ENCODE measurements at places on chromosomes 11 and 22.

DNA sequence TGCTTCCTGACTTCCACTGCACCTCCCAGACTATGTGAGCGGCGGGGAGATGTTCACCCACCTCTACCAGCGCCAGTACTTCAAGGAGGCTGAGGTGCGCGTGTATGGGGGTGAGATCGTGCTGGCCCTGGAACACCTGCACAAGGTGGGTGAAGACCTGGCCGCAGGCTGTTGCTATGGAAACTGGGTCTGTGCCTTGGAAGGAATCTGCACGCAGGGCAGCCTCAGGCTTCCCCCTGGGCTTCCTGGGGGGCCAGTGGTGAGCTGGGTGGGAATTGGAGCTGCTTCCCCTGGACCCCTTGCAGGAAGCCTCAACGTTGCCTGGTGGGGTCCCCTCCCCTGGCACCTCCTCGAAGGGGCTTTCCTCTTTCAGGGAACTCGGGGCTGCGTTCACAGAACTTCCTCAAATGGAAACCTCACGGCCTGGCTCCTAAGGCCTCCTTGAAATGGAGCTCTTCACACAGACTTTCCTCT lies 1.5 kb downstream of the RPS6KA4 start:
- peak; percentile 48 for DNase-seq

DNA sequence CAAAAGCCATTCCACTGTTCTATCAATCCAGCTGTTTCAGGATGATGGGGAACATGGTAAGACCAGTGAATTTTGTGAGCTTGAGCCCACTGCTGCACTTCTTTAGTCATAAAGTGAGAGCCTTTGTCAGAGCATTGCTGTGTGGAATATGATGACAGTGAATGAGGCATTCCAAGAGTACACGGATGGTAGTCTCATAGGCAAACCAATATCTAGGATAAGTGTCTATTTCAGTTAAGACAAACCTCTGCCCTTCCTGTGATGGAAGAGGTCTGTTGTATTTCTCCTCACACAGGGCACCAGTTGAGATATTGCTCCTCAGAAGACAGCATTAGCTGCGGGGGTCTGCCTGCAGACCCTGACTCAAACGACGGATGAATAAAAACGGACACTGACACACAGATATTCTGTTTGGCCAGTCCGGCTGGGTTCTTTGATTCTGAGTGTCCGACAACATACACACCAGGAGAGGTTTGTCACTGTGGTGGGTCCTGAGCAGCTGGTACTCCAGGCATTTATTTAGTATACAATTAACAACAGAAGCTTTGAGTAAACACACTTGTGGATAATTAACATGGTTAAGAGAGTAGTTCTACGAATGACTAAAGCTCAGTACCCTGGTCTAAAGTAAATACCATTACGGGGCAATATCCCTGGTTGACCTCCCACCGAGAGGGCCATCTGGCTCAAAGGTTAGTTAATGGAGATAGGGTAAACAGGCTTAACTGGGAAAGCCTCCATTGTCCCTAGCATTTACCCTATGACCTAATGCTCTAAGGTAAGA lies 121.7 kb downstream of the ZNF280B start:
- DNase-seq: no peak

GRCh38 chr11:92794783-92795182 lies 174.7 kb upstream of the MTNR1B start:
- no peak for DNase-seq

DNA sequence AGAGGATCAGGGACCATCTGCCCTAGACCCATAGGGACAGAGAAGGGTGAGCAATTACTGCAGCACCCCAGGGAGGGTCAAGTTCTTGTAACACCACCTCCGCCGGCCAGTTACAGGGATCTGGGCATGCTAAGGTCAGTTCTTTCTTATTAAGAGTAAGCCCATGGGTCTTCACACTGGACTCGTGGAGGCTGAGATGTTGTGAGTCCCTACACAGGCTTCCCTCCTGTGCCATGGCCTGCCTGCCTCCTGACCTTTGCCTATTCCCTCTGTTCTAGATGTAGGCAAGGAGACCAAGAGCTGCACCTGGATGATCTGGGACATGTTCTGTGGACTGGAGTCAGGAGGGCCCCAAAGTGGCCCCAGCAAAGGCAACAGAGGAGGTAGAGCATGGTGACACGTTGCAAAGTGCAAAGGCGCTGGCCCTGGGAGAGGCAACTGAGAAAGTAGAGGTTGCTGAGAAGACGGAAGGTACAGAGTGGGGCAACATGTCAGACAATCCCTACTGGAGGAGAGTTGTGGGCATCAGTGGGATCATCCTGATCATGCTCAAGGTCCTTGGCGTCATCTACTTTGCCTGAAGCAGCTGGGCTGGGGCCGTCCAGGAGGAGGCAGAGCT lies 16.3 kb upstream of the GNAZ start:
- no peak for DNase-seq

- no peak for DNase-seq
These were observed 40.1 kb downstream of the BID start for GRCh38 chr22:17734187-17734586.

DNA sequence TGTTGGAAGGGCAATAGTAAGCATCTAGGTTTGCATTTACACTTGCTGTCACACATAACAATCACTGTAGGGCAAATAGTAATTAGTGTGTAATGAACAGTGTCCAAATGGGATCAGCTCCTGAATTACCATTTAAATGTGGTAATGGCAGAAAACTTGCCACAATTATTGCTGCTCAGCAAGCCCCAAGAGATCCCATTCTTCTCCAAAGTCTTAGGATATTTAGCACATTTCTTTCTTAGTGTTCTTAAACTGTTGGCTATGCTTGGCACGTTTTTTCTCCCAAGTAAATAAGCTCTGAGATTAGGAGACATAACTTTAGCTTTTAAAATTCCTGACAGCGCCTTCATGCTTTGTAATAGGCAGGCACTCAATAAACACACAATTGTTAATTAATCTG lies 1037.0 kb downstream of the DLG2 start:
- DNase-seq: no peak

GRCh38 chr11:65448074-65448417 lies 25.4 kb downstream of the NEAT1 start:
- no peak for DNase-seq

DNA sequence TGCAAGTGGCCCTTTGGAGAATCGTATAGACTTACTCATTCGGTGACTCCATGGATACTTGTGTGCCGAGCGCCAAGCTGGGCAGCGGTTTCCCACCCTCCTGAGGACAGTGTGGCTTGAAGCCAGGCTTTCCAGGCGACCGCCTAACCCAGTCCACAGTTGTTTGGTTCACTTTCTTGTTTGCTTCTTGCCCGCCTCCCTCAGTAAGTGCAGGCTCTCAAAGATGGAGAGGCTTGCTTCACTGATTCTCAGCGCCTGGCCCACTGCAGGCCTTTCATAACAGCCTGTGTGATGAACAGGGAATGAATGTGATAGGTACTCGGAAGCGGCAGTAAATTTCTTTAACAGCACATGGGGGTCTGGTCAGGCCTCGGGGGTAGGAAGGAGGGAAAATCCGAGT lies 11.2 kb upstream of the MDK start:
- DNase-seq: no peak

GRCh38 chr11:12016246-12016645 lies 7.8 kb upstream of the DKK3 start:
- no peak for DNase-seq

DNA sequence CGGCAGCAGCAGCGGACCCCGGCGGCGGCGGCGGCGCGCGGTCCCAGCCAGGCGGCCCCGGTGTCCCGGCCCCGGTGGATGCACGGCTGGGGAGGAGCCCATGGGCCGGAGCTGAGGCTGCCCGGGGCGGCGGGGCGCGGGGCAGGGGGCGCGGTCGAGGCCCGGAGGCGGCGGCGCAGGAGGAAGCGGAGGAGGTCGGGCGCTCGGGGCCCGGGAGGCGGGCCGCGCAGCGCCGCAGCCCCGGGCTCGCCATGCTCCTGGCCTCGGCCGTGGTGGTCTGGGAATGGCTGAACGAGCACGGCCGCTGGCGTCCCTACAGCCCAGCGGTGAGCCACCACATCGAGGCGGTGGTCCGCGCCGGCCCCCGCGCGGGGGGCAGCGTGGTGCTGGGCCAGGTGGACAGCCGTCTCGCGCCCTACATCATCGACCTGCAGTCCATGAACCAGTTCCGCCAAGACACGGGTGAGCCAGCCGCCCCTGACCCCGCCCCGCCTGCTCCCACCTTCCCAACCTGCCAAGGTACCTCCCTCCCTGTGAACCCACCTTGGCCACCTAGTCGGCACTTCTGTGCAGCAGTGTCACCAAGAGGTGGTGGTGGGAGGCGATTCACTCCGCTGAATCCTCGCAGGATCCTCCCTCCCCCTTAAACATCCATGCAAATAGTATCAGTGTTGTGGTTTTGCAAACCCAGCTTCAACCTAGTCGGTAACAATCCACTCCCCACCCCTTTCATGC lies 580 bp downstream of the DTX4 start:
- peak; percentile 56 for DNase-seq

DNA sequence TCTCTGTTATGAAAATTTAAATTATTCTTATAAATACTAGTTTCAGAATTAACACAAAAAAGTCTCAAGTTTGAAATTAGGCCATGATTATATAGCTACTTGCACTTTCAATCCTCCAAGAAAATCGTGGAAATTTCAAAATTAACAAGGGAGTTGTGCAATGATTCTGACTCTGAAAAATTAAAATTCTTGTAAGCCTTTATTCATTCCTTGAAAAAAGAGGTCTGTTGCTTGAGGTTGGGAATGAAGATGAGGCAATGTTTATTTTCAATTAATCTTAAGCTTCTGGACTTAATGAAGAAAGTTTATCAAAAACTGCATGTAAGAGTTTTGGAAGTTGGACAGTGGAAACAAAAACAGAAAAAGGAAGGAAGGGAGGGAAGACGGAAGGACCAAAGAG lies 128.2 kb upstream of the FIBIN start:
- DNase-seq: no peak

DNA sequence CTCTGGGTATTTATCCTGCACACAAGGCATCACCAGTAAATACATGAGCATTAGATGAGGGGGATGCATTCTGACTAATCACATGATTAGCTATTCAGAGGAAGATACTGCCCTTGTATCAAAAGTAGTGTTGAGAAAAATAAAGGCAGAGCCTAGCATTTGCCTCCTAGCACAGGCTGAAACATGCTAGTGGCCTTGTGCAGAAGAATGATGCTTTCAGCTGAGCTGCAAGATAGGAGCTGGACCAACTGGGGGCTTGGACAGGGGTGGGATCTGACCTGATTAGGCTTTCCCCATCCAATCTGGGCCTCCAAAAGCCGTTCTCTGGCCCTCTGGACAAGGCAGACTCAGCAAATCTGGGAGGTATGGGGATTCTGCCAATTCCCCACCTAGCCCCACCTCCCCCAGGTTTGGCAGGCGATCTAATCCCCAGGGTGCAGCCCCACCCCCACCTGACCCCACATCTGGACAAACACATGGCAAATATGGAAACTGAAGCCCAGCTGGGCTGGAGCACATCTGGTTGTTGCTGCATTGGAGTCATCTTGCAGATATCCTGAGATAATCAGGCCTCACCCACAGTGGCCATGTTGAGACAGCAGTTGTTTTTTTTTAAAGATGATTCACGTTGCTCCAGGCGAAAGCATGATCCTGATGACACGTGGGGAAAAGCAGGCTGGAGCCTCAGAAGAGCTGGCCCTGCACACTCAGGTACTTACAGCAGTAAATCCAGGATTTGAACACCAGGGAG lies 4.4 kb upstream of the MISFA start:
- no peak for DNase-seq

GRCh38 chr22:38424525-38425080 lies 30.4 kb downstream of the KCNJ4 start:
- no peak for DNase-seq

- no peak for DNase-seq
These were observed 16.1 kb downstream of the MFNG start for GRCh38 chr22:37470087-37470445.

- no peak for DNase-seq
These were observed 29.9 kb upstream of the CSNK2A3 start for GRCh38 chr11:11382858-11383532.

DNA sequence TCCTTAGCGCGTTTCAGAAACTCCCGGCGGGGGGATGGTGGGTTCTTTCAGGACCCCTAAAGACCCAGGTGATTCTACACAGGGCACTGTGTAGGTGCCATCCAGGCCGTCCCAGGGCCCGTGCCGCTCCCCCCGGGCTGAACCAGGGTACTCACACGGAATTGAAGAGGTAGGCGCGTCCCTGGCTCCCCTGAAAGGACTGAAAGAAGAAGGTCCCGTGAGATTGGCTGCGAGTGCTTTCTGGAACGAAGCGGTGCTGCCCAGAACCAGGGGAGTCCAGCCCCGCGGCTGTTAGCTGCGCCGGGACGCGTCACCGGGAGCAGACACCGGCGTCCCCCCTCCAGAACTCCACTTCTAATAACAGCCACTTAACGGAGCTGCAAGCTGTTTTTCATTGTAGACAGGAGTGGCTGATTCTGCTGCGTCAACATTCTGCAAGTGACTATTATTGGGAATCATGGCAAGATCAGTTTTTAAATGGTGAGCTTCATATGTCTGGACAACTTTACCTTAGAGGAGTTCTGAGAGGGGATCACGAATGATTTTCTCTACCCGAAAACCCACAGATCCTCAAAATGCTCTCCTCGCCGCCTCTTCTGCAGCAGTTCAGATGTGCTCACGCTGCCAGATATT lies 31.8 kb downstream of the YPEL1 start:
- no peak for DNase-seq

GRCh38 chr22:36029406-36029755 lies 757 bp upstream of the RBFOX2 start:
- no peak for DNase-seq

DNA sequence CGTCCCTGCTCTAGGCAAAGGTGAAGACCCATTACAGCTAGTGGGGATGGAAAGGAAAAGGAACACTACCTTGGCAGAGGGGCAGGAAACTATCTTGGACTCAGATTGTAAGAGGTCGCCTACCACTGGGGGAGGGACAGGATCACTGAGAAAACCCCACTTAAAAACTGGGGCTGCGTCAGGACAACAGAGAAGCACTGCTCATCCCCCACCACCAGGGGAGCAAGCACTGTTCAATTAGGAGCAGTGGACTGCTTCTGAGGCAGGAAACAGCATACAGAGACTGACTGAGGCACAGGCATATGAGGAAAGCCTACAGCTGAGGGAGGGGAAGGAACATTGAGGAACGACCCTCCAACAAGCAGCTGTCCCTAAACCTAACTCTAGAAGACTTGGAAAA lies 20.8 kb upstream of the DLAT start:
- DNase-seq: peak; percentile 56

- no peak for DNase-seq
These were observed 3.4 kb downstream of the ZNF195 start for GRCh38 chr11:3375552-3375951.

DNA sequence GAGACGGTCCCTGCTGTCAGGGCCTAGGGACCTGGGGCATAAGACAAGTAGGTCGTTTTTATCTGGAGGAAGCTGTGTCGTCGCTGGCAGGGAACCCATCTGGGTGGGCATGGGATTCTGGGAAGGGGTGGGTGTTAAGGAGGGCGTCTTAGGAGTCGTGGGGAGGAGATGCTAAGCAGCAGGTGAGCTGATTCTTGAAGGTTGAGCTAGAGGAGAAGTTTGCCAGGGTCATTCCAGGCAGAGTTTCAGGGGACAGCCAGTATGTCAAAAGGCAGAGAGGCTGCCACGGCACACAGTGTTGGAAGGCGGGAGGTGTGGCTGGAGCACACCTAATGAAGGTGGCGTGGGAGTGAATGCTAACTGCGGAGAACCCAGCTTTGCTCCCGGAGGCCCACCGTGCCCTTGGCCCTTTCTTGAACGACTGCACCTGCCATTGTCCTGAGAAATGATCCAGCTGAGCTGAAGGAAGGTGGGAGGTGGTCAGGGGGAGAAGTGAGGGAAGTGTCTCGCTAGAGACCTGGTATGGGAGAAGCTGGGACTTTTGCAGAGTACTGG lies 1.3 kb downstream of the FAM118A start:
- DNase-seq: no peak

GRCh38 chr22:20777420-20778177 lies 3.7 kb downstream of the SERPIND1 start:
- DNase-seq: no peak

Measured in GM12891 (cell line).